ENCODE measurements at places on chromosomes 5 and 9.

- no peak for DNase-seq
Measured at GRCh38 chr5:163649514-163649913, 144.1 kb downstream of the MAT2B start.

DNA sequence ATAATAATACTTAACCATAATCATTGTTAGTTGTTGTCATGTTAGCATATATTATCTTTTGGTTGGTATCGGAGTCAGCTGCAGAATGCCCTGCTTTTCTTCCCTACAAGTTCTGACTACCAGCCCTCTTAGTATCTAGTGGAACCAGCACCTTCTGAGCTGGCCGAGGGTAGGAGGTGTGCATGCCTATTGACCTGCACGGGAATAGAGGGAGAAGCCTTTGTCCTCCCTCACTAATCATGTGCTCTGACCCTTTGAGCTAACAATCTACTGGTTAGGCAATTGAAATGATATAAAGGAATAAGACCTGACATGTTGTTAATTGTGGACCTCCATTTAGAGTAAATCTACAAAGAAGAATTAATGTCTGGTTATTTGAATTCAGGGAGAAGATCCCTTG, 4.1 kb downstream of the PCSK5 start:
- no peak for DNase-seq

GRCh38 chr9:101514071-101514470, 19.6 kb upstream of the RNF20 start:
- no peak for DNase-seq

GRCh38 chr5:140142856-140143255, 17.1 kb downstream of the IGIP start:
- DNase-seq = no peak

DNA sequence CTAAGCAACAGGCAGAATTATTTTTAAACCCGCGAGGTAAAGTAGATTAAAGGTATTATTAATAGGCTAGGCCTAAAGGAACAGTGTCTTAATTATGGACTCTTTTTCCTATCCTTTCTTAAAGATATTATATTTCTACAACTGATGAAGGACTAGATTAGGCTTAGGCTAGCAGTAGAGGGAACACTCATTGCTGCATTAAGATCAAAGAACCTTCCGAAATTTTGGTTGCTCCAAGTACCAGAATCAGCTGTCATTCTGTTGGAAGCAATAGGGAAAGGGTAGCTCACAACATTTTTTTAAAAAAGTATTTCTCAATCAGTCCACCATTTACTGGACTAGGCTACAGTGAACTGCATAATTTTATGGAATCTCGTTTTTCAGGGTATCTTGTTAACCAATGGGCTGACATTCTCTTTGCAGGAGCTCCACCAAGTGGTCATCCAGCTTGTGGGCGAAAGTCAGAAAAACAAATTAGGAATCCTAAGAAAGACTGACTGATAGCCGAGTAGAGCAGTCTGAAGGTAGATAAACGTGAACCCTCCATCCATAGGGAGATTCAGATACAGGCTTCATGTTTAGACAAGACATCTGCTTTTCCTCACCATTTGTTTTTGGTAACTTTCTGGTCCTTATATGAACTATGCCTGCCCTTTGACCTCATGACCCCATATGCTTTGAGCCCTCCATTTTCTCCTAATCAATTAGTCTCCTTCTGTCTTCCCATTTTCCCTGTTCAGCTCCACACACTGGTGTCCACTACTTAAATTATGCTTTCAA, 103.6 kb upstream of the CHD1 start:
- DNase-seq = no peak

DNA sequence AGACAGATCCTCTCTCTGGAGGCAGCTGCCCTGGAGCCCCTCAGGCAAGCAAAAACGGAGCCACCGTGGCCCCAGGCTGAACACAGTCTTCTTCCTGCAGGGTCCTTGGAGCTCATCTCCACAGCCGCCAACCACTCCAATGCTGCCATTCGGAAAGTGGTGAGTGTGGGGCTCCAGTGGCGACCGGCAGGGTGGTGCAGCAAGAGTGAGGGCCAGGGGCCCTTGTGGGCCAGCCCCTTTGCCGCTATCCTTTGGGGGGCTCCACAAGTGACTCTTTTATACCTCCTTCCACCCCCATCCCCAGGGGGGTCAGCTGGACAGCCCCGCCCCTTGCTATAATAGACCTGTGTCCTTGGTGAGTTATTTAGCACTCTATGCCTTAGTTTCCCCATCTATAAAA, 47.4 kb upstream of the SUSD3 start:
- DNase-seq = no peak

GRCh38 chr5:72692231-72692637, 124.2 kb upstream of the TNPO1 start:
- DNase-seq = no peak

DNA sequence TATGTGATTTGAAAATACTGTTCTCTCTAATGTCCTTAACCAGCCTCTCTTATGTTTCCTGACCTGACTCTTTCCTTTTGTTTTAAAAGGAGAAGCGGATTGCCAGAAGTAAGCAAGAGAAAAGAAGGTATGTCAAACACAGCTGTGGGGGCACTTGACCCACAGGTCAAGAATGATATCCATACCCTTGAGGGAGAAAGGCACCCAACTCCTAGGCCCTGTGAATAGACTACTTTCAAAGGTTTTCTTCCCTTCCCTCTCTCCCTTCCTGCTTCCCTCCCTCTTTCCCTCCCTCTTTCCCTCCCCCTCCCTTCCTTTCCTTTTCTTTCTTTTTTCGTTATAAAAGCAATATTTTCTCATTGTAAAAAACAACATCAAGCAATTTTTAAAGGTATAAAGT, 306.8 kb downstream of the TRPM3 start:
- no peak for DNase-seq

GRCh38 chr9:115109486-115109885, 8.5 kb downstream of the TNC start:
- no peak for DNase-seq
